ENCODE measurements at places on chromosomes 3 and 15.

- DNase-seq: no peak
These were observed 25.2 kb downstream of the OXNAD1 start for GRCh38 chr3:16290007-16290826.

DNA sequence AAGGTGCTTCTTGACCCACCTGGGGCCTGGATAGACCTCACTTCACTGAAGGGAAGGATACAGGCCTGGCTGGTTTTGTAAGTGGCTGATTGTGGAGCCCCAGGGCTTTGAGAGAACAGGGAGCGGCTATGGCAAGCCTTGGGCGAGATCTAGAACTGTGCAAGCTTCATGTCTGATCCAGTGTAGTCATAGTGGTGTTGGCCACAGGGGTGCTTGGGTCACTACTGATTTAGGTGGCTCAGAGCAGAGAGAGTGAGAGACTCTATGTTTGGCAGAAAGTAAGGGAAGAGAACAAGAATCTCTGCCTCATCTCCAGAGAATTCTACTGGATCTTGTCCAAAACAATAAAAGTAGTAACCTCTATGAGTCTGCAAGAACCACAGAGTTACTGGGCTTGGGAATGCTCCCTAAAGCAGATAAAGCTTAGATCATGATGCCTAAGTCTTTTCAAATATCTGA, 394.2 kb upstream of the EPHA3 start:
- no peak for DNase-seq

DNA sequence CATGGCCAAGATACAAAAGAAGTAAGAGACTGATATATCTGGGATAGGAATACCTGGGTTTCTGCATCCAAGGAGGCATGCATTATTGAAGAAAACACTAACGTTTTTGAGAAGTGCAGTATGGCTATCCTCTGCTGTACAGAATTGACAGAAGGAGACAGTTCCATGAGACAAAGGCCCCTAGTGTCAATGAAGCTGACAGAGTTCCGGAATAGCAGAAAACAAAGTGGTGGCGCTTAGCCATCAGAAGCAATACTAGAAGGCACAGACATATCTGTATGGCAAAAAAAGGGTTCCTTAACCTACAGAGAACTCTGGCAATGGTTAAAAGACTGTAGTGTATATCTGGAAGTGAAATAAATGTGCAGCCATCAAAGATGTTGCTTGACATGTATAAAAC, 77.8 kb downstream of the VGLL3 start:
- DNase-seq: no peak

GRCh38 chr3:175103298-175103697, 244.2 kb downstream of the NAALADL2 start:
- DNase-seq: no peak

- DNase-seq: no peak
These were observed 324.8 kb upstream of the TBL1XR1 start for GRCh38 chr3:177522051-177522450.
